Transverse colon (tissue), 4 donors: ENCODE measurements at places on chromosomes 16 and 17. TPM values are rescaled to one million over a fixed set of nuclear protein-coding genes. Genes with fewer than 3 reads are reported as not detected.

Gene SLC9A5
- total RNA-seq: 1.6 TPM

Gene KRT24
- 0.64 TPM for total RNA-seq

Gene TEKT5
- not detected for total RNA-seq

- peaks cover 3% of the 10 kb centered on the region for H3K27me3 ChIP-seq
- no peak overlapping the region for H3K27ac ChIP-seq
- H3K4me1 ChIP-seq: no peaks in the 10 kb centered on the region
- no peaks in the 10 kb centered on the region for H3K36me3 ChIP-seq
- no peak for DNase-seq
- H3K4me3 ChIP-seq: no peak overlapping the region
Measured at GRCh38 chr16:49016461-49016860, 265.2 kb downstream of the CBLN1 start.
